Fibroblast of lung (primary cell): ENCODE measurements at places on chromosomes 3 and 15.

DNA sequence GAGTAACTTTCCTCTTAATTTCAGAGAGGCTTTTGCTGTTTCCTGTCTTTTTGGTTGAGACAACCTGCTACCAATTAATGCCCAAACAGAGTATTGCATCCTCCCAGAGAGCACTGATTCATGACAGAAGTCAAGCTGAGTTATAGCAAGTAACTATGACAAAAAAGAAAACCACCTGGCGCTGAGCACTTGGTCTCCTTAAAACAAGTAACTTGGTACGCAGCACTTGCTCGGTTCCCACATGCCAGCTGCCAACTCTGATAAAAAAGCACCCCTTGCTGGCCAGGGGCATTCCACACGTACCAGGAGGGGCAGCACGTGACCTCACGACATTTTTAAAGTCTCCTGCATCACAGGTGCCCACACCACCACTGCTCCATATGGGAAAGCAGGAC is 13.5 kb upstream of the MYO5C start:
- no peak for DNase-seq

- peak; percentile 70 for DNase-seq
Measured at GRCh38 chr15:36110659-36110993, 468.8 kb upstream of the CDIN1 start.

GRCh38 chr3:49805897-49806701 is 3.0 kb downstream of the INKA1 start:
- peak; percentile 46 for DNase-seq

- DNase-seq: no peak
Measured at GRCh38 chr15:31382713-31383045, 56.0 kb downstream of the KLF13 start.

- no peak for DNase-seq
Measured at GRCh38 chr3:194185221-194185620, 49.3 kb downstream of the HES1 start.

GRCh38 chr3:182787302-182788036 is 5.8 kb upstream of the ATP11B start:
- peak; percentile 40 for DNase-seq

GRCh38 chr3:89957451-89957850 is 850.0 kb downstream of the EPHA3 start:
- DNase-seq: peak; percentile 8

DNA sequence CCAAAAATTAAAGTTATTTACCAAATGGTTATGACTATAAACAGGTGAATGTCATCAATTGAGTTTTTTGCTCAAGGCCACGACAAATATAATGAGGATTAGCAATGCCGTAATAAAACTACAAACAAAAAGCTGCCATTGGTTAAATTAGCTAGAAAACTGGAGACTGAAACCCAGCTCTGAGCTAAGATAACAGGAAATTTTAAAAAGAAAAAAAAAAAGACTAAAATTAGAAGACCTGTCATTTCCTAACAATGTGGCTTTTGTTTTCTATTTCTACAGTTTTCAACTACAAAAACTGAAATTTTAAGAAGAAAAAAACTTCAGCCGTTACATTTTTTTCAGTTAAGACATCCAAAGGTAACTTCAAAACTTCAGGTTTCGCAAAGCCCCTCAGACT is 9.7 kb downstream of the SLC12A6 start:
- no peak for DNase-seq

DNA sequence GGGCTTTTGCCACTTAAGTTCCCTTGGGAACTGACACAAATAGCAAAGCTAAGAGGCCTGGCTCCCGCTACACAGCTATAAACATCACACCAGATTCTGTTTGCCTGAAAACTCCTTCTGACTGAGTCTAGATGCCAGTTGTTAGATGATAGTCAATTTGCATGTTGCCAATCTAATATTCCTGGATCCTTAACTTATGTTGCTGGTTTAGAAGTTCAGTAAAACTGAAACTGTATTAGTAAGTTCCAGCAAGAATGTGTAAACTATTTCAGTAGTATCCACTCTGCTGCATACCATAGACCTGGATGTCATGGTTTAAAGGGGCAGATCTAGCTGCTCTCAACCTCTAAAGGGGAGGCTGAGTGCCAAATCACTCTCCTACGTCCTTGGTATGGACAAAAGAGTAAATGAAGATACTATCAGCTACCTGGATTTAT is 27.1 kb upstream of the LACTB start:
- peak; percentile 59 for DNase-seq

DNA sequence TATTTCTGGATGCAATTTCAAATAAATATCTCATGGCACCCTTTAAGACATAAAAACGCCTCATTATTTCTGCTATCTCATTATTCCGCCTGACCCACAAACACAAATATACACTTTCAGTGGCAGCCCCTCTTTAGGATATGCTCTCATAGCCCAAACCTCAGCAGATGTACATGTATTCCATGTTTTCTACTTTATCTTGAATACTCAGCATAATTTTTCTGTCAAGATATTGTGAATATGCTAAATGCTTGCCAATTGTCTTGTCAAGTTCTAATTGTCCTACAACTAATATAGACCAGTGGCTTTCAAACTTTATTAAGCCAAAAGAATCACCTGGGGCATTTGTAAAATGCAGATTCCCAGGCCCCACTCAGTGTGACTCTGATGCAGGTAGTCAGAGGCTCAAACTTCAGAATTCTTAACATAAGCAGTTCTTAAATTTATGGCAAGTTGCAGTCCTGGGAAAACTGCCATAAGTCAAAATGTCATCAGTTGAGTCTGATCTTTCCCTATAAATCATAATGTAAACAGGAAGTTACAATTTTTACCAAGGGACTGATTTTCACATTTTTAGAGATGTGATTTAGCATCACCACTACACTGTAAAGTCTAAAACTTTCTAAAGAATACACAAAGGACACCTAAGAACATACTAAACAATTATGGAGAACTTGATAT is 135.1 kb downstream of the TBL1XR1 start:
- no peak for DNase-seq

GRCh38 chr15:36777926-36778325 is 198.5 kb downstream of the CDIN1 start:
- no peak for DNase-seq

GRCh38 chr3:127733781-127734180 is 61.0 kb downstream of the ABTB1 start:
- no peak for DNase-seq

GRCh38 chr15:29682781-29683180 is 139.5 kb downstream of the TJP1 start:
- no peak for DNase-seq

- peak; percentile 67 for DNase-seq
Measured at GRCh38 chr3:124887177-124887931, at the start of gene ITGB5. ITGB5 (minus strand) TSS chr3:124887365; CDS start chr3:124887000, 365 bp downstream.

DNA sequence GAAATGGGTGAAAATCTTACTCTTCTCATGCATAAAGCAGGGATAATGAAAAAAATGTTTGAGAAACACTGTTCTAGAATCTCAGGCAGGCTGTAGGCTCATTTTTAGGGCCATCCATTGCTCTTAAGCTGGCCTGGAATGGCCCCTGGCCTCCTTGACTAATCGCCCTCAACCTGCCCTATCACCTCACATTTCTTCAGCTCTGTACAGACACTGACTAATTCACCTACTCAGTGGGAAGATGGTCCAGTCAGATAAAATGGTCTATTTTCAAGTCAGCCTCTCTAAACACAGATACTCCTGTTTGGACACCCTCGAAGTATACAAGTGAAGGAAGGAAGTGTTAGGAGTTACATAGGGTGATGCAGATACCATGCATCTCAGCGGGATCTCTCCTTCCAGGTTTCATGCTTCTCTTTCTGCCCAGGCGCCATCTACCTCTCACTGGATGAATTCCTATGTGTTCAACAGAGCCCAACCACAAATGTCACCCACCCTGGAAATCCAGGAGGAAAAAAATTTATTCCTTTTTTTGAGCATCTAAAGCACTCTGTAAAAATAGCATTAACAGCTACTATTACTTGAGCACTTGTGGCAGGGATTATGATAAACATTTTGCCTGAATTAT is 12.1 kb downstream of the FMN1 start:
- DNase-seq: no peak

GRCh38 chr3:197425485-197426120 is 127.2 kb upstream of the DLG1 start:
- no peak for DNase-seq

GRCh38 chr3:80606073-80606472 is 838.3 kb upstream of the ROBO1 start:
- DNase-seq: no peak

DNA sequence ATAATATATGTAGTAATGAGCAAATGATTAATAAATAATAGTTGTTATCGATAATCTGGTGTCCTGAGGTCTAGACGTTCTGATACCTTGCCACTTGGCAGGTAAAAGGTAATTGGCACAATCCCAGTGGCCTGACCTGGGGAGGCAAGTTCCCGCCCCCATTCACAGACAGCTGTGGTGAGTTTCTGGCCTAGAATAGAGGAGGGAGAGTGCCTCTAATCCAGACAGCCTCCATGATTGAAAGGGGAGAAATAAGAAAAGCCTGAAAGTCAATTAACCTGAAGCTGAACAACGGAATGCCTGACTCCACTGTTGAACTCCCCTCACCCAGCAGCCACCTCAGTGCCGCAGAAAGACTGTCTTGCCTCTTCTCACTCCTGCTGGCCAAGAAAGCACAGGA is 38.1 kb upstream of the SV2B start:
- DNase-seq: no peak

DNA sequence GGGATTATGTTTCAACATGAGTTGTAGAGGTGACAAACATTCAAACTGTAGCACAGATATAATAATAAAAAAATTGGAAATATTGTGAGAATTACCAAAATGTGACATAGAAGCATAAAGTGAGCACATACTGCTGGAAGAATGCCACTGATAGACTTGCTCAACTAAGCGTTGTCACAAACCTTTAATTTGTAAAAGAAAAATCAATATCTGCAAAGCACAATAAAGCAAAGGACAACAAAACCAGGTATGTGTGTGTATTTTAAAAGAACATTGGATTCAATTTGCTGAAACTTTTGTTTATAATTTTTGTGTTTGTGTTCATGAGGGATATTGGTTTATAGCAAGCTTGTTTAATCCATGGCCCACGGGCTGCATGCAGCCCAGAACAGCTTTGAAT is 40.8 kb upstream of the EIF5A2 start:
- DNase-seq: no peak

DNA sequence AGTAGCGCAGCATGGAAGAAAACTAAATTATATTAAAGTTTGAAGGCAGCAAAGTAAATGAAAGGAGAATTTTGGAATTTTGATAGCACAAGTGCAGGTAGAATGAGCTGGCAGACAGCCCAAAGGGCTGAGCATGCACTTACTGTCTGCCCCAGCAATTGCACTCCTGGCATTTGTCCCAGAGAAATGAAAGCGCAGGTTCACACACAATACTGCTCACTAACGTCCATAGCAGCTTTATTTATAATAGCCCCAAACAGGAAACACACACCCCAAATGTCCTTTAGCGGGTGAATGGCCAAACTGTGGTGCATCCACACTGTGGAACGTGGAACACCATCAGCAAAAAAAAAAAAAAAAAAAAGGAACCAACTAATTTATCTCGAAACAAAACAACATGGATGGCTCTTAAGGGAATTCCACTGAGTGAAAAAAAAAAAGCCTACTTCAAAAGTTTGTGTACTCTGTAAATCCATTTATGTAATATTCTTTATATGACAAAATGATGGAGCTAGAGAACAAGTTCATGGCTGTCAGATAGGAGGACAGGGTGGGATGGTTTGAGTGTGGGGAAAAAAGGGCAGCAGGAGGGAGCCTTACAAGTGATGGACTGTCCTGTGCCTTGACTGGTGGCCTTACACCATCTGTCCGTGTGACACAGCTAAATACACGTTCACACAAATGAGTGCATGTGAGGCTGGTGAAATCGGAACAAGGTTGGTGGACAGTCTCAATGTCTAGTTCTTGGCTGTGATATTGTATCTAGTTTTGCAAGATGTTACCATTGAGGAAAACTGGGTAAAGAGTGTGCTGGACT is 6.0 kb upstream of the TM2D3 start:
- DNase-seq: no peak

- DNase-seq: peak; percentile 76
Measured at GRCh38 chr15:55289746-55290527, at the start of gene RAB27A. RAB27A (minus strand) TSS chr15:55289813; CDS start chr15:55234934, 54,879 bp downstream.

DNA sequence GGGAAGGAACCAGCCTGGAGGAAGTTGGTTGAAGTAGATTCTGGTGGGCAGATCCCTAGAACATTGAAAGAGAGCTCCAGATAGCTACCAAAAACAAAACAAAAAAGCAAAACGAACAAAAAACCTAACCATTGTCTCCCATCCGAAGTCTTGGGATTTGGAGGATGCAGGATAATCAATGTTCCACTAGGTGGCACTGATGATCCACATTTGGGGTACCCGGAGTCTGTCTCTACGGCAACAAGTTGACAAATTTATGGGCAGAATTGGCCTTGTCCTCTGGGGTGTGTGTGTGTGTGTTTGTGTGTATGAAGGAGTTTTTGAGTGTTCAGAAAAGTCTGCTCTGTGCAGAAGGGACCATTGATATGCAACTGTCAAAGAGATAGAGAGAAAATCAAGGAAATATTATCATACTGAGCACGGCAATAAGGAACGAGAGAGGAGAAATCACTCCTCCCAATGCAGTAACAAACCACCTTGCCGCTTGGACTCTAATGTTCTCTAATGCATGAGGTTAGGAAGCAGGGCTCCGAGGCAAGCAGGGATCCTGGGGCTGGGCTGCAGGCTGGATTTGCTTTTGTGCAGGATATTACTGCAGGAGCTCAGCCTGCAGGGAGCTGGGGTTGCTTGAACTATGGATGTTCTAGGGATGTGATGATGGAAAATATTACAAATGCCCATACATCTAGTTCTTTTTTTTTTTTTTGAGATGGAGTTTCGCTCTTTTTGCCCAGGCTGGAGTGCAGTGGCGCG is 59.8 kb upstream of the KLHL25 start:
- peak; percentile 48 for DNase-seq

DNA sequence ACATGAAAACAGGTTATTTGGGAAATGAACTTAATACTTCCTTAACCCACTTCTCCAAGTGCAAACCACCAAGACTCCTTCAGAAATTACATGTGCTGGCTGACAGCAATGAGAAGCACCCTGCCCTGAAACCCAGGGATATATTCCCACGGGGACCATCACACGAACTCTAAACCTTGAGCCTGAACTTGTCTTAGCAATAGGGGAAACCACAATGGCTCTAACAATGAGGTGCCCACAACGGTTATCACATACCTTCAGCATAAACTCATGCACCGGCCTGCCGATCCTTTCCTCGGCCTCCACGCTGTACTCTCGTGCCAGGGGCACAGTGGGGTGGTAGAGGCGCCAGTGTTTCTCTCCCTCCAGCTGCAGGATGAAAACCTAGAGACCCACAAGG is 13.4 kb downstream of the RIOX2 start:
- no peak for DNase-seq

GRCh38 chr3:25419251-25419650 is 8.8 kb upstream of the RARB start:
- DNase-seq: peak; percentile 30

DNA sequence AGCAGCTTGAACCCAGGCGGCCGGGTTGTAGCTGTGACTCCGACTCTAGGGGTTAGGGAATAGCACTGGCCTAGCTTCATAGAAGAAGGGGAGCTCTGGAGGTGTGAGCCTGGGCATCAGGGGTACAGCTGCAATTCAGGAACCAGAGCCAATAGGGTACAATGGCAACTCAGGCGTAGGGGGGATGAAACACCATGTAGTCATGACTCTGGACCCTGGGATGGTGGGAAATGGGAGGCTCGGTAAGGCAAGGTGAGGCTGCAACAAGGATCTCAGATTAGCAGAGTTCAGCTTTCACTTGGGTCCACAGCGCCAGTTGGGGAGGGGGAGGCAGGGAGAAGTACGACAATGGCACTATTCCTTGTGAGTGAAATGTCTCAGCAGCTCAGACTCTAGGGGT is 210.2 kb upstream of the LYSMD4 start:
- no peak for DNase-seq
